ENCODE measurements at places on chromosomes 1 and 21.

- DNase-seq: no peak
These were observed 84.4 kb upstream of the CXADR start for GRCh38 chr21:17428484-17428869.

DNA sequence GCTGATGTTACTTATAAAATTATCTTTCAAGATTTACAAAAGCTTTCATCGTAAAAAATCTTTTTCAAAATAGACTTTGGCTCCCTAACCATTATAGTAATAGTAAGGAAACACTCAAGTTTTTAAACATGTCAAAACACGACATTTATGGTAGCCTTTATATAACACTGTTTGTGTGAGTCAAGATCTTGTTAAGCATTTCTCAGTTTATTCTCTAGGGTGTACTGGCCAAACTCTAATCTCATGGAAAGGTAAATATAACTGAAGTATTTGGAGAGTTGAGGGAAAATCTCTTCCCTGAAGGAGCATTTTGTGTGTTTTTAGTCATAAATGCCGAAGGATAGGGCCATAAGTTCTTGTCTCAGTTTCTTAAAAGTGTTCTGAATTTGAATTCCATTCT, 790.9 kb upstream of the NCAM2 start:
- DNase-seq: no peak

DNA sequence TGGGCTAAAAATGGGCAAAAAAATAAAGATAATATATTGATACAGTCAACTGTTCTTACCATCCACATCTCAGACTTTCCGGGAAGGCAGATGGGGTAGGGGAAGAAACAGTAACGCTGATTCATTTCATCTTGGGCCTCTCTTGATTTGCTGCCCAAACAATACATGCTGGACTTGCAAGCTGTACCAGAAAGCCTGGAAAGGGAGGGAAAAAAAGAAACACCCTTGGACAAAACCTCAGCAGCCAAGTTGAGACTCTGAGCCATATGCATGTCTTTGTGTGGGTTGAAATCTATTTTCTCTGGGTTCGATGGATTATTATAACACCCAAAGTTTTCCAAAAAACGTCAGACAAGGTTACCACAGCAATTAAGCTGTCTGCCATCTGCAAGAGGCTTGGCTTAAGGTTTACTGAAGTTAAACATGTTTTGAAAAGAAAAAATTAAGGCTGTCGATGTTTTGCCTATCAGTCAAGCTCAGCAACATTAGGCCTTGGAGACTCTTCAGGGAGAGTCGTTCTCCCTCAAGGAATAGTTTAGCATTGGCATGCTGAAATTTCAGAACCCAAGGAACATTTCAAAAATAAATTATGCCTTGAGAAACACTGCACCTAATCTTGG, 71.2 kb downstream of the PSMG1 start:
- no peak for DNase-seq

DNA sequence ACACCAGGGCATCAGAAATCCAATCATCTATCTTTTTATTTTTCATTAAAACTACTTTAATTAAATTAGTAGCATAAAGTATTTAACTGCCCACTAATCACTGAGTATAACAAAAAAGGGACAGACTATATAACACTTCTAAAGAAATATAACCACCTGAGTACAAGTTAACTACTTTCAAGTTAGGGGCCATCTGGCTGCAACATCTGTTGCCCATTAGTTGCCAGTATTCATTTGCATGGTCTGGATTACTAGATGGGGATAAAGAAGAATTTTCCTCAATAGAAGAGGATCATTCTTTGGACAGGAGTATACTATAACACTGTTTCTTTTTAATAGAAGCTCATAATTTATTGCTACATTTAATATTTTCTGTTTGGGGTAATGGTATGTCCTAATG, 446.4 kb downstream of the AMY1C start:
- no peak for DNase-seq

DNA sequence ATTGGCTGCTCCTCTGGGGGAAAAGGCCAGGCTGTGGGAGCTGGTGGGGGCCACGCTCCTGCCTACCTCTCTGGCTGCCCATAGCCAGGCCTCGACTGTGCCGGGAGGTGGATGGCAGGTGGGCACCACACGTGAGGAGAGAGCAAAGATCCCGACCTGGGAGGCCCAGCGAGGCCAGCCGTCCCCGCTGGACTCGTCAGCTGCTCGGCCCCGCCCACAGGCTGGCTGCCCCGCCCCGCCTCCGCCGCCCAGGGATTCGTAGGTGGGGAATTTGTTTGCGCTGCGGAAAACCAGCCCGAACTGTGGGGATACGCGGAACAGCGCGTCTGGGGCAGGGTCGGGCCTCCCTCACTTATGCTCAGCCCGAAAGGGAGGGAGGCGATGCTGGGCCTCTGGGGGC, 31.7 kb downstream of the TP73 start:
- DNase-seq: no peak

GRCh38 chr1:232553050-232553754, 76.7 kb downstream of the SIPA1L2 start:
- no peak for DNase-seq

- no peak for DNase-seq
These were observed 24.1 kb downstream of the FAM177B start for GRCh38 chr1:222761083-222761482.

DNA sequence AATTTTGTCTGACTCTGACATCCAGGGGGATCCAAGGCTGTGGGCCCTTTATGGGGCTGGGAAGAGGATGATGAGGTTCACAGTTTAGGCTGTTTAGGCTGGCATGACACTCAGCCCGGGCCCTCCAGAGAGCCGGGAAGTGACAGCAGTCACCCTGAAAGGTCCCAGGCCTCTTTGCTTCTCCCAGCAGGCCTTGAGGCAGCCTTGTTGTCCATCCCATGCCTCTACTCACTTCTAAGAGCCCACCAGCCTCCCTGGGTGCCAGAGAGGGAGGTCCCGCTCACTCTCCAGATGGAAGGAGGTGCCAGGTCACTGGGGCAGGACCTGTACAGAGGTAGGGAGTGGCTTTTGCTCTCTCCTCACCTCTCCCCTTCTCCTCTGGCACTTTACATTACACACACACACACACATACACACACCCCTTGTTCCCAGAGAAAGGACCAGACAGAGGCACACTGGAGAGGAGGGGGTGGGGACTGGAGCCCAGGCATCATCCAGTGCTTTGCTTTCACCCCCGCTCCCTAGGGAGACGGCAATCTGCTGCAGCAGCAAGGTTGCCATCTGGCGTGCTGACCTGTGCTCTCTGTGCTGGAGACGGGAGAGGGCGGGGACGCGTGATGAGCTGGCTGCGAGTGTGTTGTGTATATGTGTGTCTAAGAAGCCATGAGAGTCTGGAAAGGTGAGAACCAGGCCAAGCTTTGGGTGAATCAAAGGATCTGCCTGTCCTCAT, 4.6 kb downstream of the KLHDC8A start:
- DNase-seq: no peak

DNA sequence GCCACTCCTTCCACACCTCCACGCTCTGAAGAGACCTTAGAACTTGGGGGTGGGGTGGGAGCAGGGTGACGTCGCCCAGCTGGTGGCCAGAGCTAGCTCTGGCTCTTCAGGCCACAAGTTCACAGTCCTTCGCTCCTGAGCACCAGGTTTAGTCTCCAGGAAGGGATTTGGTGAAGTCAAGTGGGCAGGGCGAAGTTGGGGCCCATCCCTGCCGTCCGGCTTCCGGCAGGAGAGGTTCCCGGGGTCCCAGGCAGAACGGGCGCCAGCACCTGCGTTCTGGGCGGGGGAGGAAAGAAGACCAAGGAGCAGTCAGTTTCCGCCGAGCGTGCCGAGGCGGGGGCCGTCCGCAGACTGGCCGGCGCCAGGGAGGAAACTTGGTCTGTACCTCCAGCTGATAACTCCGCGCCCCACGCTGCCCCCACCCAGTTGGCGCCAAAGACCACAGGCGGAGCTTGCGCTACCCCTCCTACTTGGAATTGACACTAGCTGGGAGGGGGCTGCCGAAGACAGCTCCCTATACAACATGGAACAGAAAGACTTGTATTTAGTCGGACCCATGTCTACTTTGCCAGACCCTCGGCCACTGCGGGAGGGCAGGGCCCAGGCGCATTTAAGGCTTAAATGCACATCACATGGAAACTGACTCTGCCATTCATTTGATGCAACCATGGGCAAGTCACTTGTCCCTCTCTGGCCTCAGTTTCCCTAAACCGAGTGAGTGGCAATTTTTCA, 995 bp downstream of the ID3 start:
- peak; percentile 87 for DNase-seq

- no peak for DNase-seq
These were observed 3.7 kb downstream of the GADD45A start for GRCh38 chr1:67688526-67689219.

- DNase-seq: no peak
These were observed 4.0 kb downstream of the NVL start for GRCh38 chr1:224325959-224326358.

GRCh38 chr1:87144316-87144895, 184.3 kb upstream of the LMO4 start:
- DNase-seq: no peak

DNA sequence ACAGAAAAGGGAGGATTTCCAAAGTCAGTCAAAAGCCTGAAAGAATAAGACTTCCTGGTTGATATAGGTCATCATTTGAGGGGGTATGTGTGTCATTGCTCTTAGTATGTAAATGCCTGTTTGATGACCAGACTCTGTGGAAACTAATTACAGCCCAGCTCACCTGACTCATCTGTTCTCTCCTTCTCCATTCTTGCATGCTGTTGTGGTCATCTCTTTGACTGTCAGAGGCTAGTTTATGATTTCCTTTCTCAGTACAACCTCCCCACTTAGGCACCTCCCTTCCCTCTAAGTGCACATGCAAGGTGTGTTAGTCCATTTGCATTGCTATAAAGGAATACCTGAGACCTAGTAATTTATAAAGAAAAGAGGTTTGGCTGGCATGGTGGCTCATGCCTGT, 2.4 kb upstream of the C1orf116 start:
- DNase-seq: no peak

- DNase-seq: peak; percentile 40
These were observed 175.1 kb upstream of the CSF3R start for GRCh38 chr1:36657826-36658225.

DNA sequence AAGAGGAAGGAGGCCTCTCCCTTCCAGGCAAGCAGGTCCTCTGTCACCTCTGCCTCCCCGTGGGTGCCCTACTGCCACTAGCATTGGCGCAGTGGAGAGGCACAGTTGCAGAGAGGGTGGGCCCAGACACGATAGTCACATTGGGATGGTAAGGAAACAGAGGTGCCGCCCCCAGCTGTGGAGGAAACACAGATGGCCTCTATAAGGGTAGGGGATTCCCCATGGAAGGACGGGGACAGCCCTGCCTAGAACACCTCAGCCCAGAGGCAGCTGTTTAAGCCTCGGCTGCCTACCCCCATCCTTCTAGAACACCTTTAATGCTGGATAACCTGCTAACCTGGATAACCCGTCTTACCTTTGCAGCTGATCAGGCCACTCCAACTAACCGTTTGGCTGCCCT, 65.7 kb upstream of the CNTN2 start:
- DNase-seq: no peak

- DNase-seq: no peak
These were observed 11.9 kb downstream of the FGGY start for GRCh38 chr1:59308839-59309238.

- DNase-seq: no peak
These were observed 744.2 kb downstream of the USP25 start for GRCh38 chr21:16473988-16474387.

DNA sequence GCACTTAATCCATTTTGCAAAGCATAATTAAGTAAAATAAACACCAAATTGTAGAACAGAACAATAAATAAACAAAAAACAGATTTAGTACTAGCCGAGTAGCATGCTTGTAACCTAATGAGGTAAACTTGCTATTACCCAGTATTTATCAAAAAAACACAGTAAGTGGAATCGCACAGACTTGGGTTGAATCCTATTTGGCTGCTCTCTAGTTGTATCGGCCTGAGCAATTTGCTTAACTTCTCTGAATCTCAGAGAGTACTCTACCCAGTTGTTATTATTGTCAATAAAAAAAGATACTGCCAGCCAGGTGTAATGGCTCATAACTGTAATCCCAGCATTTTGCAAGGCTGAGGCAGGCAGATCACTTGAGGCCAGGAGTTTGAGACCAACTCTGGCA, 664.3 kb downstream of the ADGRL2 start:
- DNase-seq: no peak

GRCh38 chr1:64828829-64829228, 84.0 kb downstream of the RAVER2 start:
- DNase-seq: no peak

DNA sequence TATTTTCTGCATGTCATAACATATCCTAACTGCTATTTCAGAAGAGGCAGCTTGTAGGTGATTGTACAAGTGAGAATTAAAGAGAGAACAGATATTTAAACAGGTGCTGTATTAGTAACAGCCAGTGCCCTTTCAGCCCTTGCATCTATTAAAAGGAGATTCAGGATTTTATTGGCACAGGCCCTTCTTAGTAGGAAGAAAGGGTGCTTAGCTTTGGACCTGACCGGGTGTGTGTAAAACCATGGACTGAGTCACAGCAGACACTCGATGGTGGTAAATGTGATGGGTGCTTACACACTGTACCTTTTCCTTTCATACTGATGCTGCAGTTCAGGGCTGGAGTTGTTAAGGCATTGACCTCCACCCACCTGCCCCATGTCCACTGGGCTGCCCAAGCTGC, 12.7 kb upstream of the CD101 start:
- DNase-seq: no peak

DNA sequence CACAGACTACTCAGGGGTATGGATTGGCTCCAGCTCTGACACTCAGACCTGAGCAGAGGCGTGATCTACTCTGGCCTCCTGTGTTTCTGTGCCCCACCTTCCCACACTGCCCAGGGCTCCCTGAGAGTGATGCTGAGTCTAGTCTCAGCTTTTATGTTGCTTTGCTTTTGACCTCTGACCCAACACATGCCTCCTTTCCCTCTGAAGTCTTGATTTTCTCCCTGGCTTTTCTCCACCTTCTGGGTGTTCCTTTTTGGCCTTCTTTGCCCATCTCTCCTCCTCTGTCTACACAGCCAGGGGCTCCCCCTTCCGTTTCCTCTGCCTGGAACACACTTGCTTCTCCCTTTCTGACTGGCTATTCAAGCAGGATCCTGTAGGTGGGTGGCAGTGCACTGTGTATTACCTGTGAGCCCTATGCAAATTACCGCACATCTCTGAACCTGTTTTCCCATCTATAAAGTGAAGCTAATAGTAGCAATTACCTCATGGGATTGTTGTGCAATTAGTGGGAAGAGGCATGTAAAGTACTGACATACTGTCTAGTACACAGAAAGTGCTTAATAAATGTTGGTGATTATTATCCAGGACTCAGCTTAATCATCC, 13.7 kb upstream of the MEX3A start:
- no peak for DNase-seq

- no peak for DNase-seq
These were observed 6.2 kb upstream of the SLAMF1 start for GRCh38 chr1:160652924-160653619.

- no peak for DNase-seq
These were observed 17.0 kb downstream of the CFAP126 start for GRCh38 chr1:161350671-161351070.

DNA sequence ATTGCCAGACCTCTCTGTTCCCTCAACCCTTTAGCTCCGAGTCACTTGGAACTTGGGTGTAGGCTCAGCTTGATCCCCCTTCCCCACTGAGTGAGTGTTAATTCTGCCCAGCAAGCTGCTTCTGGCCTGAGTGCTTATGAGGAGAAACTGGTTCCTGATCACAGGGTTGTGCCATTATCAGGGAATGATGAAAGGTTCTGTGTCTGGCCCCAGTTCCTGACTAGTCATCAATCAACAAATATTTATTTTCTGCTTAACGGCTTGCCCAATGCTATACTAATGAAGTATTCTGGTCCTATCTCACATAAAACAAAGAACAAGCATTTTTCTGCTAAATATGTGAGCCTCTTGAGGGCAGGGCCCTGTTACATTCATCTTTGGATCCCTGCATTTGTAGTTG, 20.8 kb downstream of the CC2D1B start:
- DNase-seq: no peak
